ENCODE measurements at places on chromosomes 4 and X. TPM values are rescaled to one million over a fixed set of nuclear protein-coding genes. Genes with fewer than 3 reads are reported as not detected.

Gene HOPX
- not detected for total RNA-seq

Gene DIPK2B
- not detected for total RNA-seq

Gene CTBP1
- total RNA-seq: 82.1 TPM

Gene DMP1
- total RNA-seq: not detected

Gene FMR1NB
- not detected for total RNA-seq

Gene CTAG1B
- not detected for total RNA-seq

Gene KLHL34
- not detected for total RNA-seq

Gene ALAS2
- not detected for total RNA-seq

Gene LCORL
- total RNA-seq: 5.4 TPM

Gene AR
- 3.1 TPM for total RNA-seq
